ENCODE measurements at places on chromosomes 1 and 21.

DNA sequence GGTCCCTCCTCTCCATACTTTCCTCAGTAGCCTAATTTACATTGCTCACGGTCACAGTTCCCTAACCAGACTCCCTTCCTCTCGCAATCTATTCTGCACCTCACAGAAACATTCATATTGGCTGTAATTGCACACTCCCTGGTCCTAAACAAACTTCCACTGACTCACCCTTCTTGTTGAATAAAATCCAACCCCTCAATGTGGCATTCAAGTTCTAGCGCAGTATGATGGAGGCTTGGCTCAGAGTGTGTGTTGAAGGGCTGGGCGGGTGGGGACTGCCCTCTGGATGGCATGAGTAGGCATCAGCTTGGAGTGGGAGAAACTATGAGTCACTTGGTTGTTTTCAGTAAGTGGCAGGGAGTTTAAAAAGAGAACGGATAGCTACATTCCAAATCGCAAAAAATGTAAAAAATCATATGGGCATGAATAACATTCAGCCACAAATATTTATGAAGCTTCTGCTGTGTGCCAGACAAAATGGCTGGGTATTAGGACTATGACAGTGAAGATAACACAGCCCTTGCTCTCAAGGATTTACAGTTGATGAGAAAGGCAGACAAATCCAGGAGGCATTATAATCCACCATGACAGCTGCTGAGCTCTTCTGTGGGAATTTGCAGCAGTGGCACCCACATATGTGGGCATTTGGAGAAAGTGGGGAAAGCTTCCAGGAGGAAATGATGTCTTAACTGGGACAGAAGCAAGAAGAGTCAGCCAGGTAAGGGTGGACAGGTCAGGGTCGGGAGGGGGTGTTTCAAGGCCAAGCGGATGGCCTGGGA lies 42.2 kb upstream of the LYST start:
- peak; percentile 84 for DNase-seq

GRCh38 chr1:234532503-234532922 lies 53.5 kb upstream of the TARBP1 start:
- DNase-seq, result no peak

- DNase-seq, result peak; percentile 68
These were observed at the start of gene NBL1 for GRCh38 chr1:19643602-19644394. NBL1 (plus strand) TSS chr1:19644311; CDS start chr1:19655031, 10,720 bp downstream.

DNA sequence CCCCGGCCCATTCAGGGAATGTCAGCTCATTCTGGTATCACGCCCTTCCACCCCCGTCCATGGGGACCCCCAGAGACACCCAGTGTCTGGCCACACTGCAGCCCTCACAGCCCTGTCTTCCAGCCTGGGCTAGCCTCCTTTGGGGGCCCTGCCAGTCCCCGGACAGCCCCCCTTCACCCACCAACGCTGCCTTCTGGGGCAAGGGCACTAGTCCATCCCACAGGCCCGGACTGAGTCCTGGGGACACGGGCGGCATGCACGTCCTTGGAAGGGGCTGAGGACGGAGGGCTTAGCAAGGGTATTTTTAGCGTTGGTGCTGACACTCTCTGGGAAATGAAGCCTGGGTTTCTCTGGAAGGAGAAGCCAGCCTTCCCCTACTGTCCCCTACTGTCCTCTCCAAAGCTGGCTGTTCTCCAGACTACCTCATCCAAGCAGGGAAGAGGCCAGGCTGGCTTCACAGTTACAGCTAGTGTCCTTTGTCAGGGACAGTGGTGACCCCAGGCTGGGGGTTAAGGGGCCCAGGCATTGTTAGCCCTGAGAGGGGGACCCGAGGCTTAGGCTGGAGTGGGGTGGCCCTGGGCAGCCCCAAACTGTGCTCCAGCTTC lies 39.5 kb downstream of the COQ8A start:
- no peak for DNase-seq

DNA sequence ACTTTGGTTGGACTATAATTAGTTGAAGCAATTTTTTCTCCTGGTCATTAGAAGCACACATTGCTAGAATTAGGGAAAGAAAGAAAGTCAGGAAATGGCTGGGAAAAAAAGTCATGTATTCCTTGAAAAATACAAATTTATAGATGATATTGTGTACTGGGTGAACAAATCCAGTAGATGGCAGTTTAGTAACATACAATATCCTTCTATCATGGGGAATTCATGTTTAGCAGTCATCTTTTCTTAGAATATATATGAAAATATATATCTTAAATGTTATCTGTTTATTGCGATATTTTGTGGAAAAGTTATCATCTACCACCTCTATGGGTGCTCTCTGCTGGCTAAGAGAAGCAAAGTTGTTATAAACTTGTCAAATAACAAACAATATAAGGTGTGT lies 13.1 kb upstream of the ZRANB2 start:
- DNase-seq, result peak; percentile 21

- no peak for DNase-seq
These were observed 31.8 kb downstream of the LDLRAP1 start for GRCh38 chr1:25575191-25575590.

GRCh38 chr1:89518221-89518631 lies 6.4 kb upstream of the LRRC8B start:
- peak; percentile 77 for DNase-seq

GRCh38 chr1:200525090-200525987 lies 95.2 kb downstream of the KIF14 start:
- peak; percentile 75 for DNase-seq

GRCh38 chr1:14894811-14895560 lies 258.6 kb upstream of the TMEM51 start:
- DNase-seq, result no peak

- peak; percentile 7 for DNase-seq
These were observed 499.2 kb downstream of the OMA1 start for GRCh38 chr1:58047265-58047858.

GRCh38 chr1:38745476-38746401 lies 113.8 kb downstream of the RRAGC start:
- DNase-seq, result no peak

GRCh38 chr1:53878492-53879105 lies 11.0 kb downstream of the YIPF1 start:
- peak; percentile 50 for DNase-seq

- peak; percentile 58 for DNase-seq
These were observed 263.6 kb upstream of the USP24 start for GRCh38 chr1:55478742-55479141.

DNA sequence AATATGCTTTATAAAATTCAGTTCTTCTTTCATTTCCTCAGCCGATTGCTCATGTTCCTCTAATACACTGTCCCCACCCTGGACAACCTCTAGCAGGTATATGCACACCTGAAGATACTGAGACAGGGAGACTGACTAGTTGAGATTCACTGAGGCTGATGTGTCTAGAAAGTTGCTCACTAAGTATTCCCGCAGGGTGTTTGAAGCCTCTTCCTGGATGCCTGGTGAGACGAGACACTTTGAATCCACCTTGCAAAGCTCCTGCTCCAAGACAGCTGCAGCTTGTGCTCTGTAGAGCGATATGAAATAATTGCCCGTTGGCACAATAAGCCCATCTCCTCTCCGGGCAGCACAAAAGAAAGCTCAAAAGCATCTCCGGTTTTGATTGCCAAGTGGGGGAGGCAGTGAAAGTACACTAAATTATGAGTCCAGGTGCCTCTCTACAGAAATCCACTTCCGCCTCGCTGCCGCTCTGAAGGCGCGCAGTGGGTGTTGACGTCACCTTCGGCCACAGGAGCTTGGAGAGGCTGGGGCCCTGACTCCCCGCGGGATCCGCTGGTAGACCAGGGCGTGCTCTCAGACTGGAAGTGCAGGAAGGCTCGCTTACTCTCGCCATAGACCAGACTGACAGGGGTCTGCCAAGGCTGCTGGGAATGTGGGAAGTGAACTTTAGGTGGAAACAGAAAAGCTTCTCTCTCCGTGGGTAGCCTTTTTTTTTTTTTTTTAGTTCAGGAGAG lies 46.3 kb downstream of the GPA33 start:
- peak; percentile 18 for DNase-seq

DNA sequence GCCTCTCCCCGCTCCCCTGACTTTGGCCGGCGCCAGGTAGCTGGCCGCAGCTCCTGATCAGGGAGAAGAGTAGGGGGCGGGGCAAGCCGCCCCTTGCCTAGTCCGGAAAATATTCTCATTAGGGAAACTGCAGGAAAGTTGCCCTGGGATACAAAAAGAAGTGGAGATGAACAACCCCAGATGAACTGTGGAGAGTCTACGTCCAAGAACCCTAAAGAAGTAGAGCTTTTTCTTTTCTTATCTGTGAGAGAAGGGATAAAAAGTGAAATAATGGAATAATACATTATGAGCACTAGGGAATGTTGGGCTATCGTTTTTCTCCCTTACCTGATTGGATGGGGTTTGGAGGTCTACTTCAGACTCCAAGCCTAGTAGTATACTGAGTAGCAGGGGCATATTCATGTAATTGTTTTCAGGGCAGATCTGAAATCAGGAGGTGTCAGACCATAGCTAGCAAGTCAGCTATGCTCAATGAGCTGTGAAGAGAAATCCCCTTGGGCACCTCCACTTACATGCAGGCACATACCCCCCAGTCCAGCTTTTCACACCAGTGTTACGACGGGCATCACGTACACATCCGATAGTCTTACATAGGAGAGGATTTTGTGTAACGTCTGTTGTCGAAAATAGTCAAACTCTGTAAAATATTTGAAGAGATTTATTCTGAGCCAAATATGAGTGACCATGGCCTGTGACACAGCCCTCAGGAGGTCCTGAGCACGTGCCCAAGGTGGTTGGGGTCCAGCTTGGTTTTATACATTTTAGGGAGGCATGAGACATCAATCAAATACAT lies 1.7 kb upstream of the DUSP10 start:
- no peak for DNase-seq

DNA sequence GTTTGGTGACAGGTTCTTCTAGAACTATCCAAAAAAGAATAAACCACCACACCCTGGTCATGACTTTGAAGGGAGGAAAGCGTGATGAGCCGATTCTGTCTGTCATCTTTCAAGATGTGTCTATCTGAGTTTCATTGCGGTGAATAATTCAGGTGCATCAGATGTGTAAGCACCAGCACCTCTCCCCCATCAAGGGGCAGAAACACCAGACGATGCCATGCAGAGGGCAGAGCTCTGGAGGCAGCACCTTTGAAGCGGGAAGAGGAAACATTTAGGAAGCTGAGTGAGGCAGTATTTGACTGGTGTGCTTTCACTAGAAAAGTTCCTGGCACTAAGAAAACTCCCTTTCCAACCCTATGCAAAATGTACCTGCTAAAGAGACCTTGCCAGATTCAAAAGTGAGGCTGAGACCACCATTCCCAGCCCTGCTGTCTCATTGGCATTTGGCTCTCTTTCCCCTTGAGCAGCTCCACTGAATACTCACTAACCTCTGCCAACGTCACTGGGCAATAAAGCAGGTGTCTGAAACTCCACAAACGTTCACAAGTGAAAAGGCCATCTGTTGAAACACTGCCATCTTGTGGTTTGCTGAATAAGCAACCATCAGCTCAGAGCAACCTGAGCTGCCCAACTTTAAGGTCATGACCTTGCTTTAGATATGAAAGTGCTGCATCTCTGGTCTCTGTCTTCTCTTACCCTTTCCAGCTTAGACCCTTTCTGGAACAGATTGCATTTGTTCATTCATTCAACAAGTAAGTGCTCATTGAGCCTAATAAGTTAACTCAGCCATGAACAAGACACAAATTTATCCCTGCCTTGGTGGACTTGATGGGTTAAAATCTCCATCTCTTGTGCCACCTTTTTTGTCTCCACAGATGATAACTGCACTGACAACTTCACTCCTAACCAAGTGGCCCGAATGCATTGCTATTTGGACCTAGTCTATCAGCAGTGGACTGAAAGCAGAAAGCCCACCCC lies 228.6 kb downstream of the PAPPA2 start:
- DNase-seq, result peak; percentile 50

GRCh38 chr21:17646790-17647189 lies 34.1 kb upstream of the BTG3 start:
- no peak for DNase-seq

GRCh38 chr1:29521811-29522580 lies 285.7 kb downstream of the PTPRU start:
- no peak for DNase-seq

GRCh38 chr1:153415850-153416570 lies at the start of gene S100A7A:
S100A7A (plus strand) TSS chr1:153416520; CDS start chr1:153418083, 1,563 bp downstream.
- no peak for DNase-seq

- DNase-seq, result no peak
These were observed 81.2 kb upstream of the COA6 start for GRCh38 chr1:234292011-234292410.
